ENCODE measurements at places on chromosomes 3 and 15.

DNA sequence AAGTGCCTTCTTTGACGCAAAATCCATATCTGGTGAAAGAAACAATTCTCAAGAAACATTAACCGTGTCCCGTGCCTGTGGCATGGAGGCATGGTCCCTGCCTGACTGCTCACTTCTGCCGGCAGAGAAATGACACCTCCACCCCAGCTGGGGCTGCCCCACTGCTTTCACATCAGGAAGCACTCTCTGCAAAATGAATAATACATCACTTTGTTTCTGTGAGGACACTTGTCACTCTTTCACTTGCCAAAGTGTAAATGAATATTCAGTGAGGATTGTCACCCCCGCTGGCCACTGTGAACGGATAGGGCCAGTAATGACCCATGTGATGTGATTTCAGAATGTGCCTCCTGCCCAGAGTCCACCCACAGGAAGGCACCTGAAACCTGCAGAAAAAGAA is 31.1 kb upstream of the SLC24A5 start:
- DNase-seq = no peak

DNA sequence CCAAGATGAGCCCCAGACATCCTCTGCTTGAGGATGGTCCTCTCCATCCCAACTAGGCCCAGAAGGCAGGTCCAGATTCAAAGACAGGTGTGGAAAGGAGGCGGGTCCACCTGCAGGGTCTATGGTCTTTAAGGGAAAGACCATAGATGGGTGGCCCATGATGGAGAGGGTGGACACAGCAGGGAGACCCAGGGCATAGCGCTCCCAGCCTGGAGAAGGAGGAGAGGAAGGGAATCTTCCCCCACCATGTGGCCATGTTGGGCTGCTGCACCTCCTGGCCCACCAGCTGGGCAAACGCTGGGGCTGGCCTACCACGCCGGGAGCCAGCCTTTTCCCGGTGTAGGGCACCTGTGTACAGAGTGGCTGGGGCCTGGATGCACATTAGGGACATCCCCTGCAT is 265.2 kb upstream of the TLE3 start:
- DNase-seq = no peak

- peak; percentile 4 for DNase-seq
These were observed 330.7 kb downstream of the FHIT start for GRCh38 chr3:60920519-60920918.

DNA sequence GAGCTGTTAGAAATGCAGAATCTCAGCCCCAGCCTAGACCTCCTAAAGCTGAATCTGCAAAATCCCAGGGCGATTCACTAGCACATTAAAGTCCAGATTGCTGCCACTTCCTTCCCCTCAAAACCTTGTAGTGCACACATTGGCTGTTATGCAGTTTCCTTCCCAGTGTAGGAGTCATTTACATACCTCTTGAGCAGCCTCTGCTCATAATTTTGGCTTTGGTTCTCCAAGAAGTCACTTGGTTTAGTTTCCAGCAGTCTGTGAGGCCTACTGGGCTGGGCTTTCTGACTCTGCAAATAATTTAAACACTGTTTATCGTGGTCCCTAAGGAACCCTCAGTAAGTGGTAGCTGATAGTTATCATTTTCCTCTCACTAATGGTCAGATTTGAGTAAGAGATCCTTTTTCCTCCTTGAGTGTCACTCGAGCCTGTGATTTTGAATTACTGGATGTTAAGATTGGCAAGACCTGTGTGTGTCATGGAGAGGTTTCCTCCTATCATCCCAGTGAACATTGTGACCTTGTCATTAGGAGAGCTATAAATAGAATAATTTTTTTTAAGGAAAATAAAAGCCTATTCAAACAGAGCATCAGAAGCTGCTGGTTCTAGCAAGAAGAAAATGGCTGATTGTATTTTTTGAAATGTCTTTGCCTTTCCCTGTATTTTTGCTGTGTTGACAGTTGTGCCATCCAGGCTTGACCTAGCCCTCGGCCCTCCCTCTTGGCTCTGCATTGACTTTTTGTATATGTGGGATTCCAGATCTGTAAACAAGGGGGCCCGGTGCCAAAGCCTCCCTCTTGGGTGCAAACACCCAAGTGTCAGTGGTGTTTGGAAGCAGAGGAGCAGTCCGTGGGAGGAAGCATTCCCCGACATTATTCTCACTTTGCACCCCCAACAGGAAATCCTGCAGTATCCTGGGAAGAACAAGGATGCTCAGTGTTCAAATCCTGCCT is 134.8 kb upstream of the ANKRD28 start:
- no peak for DNase-seq

GRCh38 chr3:4581498-4581897 is 88.3 kb downstream of the ITPR1 start:
- DNase-seq = no peak

- no peak for DNase-seq
These were observed 473.9 kb upstream of the UBE2E2 start for GRCh38 chr3:22729212-22729611.

DNA sequence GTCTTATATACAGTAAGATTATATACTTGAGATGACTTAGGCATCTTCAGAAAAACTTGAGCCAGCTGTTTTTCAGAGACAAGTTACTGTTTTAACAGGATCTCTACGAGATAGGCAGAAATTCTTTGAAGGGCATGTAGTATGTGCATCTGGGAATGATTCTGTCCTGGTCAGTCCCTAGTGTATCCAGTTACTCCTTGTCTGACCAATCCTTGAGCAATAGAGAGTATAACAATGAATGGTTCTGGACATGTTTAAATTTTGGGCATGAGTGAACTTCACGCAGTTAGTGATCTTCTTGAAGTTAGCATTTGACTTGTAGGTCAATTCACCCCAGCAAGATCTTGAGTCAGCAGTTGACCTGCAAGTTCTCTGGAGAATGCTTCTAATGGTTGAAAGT is 24.7 kb upstream of the HHLA2 start:
- no peak for DNase-seq

DNA sequence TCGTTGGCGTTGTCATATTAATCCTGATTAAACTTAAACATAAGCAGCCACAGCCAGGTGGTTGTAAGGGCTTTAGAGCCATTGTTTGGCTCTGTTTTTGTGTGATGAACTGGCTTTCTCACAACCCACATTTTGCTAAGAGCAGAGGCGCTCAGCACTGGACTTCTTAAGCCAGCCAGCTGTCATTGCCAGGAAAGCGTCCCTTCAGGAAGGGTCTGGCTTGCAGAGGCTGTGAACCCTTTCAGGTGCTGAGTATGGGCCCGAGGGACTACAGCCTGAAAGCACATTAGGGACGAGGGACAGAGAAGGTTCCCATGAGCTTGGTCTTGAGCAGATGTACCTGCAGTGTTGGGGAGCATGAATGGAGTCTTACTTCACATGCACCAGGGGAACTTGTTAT is 112.3 kb downstream of the CHCHD6 start:
- DNase-seq = no peak

All from skeletal muscle cell (primary cell).